ENCODE measurements at places on chromosomes 7 and 10.

DNA sequence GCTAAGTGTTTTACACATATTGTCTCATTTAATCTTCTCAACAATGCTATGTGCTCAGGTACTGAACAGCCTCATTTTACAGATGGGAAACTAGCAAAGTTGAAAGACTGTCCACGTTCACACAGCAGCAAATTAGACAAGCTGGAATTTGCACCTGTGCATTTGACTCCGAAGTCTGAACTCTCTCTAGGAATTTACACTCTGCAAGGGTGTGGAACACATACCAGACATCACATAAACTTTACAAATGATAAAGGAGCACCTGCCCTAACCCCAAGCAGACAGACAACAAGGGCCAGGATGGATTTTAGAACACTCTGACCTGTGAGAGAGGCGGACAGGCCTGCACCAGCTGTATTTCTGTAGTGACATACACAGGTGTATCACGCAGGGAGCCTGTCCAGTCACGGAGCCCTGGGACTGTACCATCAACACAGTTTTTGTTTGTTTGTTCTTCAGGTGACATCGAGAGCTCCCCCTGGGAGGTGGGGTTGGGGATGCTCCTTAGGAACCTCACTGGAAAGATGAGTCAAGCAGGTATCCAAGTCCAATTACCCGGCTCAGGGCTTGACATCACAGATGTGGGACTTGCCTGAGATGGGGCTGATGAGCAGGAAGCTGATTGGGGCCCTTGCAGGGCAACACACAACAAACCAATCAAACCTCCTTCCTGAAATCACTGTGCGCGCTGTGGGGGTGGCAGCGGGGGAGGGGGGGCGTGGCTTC is 31.0 kb downstream of the MKI67 start:
- DNase-seq, result no peak

GRCh38 chr7:112497481-112497880 is 16.7 kb downstream of the LSMEM1 start:
- DNase-seq, result no peak

DNA sequence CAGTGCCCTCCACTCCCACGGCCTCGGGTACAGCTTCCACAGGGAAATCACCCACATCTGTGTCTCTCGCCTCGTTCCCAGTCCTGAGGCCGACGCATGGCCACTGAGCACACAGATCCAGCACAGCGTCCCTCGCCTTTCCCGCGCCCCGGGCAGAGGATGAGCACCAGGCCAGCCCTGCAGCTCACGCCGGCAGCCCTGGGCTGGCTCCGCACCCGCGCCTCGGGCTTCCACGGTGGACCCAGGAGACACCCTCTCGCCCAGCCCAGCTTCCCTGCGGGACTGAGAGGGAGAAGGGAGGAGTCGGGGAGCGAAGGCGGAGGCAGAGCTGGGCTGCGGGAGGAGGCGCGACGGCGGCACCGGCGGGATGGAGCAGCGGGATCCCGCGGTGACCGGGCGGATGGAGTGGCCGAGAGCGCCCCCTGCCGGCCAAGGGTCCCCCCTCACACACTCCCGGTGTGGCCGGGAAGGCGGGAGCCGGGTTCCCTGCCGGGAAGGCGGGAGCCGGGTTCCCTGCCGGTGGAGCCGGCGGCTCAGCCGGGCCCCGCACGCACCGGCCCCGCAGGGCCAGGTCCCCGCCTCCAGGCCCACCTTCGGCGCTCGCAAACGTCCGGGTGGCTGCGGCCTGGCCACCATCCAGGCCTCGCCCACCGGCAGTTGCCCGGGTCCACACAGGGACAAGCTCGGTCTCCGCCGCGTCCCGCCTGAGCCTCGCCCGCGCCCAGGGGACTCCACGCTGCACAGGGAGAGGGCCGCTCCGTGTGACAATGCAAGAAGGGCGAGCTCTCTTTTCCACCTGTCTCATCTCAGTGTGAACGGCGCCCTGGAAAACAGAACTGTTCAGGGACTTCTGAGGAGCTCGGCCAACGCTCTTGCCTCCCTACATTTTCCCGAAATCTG is 110.3 kb upstream of the LANCL2 start:
- DNase-seq, result peak; percentile 67

GRCh38 chr7:157841773-157842370 is 505.1 kb downstream of the DNAJB6 start:
- no peak for DNase-seq

GRCh38 chr10:101219139-101219945 is 9.9 kb downstream of the LBX1 start:
- DNase-seq, result no peak

DNA sequence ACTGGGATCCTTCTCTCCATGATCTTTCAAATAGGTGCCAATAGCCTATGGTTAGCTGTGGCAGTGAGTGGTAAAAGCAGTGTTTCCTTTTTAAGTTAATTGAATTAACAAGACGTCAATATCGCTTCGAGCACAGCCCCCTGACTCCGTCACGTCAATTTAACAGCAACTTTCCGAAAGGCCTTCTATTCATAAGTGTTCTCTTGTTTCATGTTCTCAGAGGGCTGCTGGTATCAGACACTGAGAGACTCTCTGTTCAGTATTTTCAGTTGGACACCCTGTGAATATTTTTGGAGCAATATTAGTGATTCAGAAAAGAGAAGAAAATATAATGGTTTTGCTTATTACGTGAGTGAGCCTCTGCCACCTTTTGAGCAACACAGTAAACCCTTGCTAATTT is 174.2 kb upstream of the INSYN2A start:
- no peak for DNase-seq

- no peak for DNase-seq
These were observed 64.9 kb downstream of the SCRN1 start for GRCh38 chr7:29924684-29925083.

DNA sequence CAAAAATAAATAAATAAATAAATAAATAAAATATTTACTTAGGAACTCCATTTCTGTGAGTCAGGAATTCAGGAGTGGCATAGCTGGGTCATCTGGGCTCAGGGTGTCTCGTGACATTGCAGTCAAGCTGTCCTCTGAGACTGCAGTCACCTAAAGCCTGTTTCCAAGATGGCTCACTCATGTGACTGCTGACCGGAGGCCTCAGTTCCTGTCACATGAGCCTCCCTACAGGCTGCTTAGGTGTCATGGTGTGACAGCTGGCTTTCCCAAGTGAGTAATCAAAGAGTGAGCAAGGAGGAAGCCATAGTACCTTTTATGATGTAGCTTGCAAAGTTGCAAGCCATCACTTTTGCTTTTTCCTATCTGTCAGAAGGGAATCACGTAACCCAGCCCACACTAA is 128.6 kb upstream of the KCTD7 start:
- peak; percentile 20 for DNase-seq

DNA sequence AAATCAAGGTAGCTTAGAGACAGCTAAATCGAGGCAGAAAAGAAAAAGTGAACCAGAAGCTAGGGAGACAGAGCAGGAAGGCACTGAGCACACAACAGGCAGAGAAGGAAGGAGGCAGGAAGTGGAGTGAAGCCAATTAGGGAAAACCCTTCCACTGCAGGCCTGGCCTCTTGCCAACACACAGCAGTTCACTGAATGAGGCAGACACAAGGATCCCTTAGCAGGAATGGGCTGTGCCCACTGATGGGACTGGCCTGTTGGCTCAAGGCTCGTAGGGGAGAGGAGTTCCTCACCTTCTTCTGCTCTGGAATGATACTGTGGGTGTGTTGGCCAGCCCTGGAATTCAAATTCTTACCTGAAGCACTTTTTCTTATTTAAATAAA is 220.3 kb upstream of the STK17A start:
- peak; percentile 4 for DNase-seq

- DNase-seq, result no peak
These were observed 5.5 kb downstream of the CCDC186 start for GRCh38 chr10:114168450-114169009.

DNA sequence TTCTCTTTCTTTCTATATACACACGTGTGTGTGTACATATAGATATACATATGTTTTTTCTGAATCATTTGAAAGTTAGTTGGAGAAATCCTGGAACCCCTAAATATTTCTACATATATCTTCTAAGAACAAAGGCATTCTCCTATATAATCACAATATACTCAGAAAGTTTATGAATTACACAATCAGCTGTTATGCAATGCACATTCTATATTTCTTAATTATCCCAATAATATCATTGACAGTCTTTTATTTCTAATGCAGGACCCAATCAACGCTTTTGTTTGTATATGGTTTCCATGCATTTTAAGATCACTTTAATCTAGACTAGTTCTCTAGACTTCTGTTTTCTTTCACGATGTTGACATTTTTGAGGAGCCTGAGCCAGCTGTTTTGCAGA is 27.7 kb upstream of the ZNF746 start:
- DNase-seq, result no peak

GRCh38 chr10:22760025-22760424 is 45.6 kb upstream of the PIP4K2A start:
- DNase-seq, result no peak

DNA sequence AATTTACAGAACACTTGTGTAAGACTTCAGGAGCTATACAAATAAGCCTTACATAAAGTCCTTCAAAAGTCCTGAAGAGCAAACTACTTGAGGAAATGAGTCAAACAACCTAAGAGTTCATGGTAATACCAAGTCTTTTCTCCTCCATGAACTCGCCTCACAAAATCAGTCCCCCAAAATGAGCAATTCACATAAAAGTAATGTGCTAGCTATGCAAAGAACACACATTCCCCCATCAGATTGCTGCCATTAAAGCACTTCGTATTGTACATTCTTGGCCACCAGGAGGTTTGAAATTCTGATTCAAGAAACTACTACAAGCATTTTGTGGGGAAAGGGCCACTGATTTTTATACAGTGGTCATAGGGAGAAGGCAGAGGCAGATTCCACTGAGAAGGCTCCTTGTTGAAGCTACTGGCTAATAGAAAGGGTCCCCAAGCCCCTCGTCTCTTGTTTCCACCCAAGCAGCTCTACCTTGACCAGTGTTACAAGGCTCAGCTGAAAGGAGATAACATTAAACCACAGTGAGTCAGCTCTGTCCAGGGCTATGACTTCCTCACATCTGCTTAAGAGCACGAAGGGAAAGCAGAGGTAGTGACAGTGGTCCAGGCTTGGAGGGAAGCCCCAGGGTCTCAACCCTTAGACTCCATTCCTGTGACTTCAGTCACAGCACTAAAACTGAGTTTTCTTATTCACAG is 115.2 kb upstream of the CDK1 start:
- DNase-seq, result peak; percentile 63

DNA sequence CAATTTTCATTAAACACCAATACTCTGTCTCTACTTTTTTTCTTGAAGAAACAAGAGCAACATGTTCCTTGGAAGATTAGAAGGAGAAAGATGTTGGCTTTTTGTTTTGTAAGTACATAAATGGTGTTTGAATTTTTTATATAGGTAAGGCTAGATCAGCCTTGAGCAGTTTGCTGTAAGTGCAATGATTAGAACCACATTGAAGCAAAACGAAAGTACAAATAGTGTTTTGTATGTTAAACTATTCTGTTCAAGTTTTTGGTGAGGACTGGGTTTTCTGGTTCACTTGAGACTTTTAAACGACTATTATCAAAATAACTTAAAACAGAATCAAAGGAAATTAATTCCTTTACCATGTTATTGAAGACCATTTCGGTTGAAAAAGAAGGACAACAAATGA is 162.9 kb upstream of the NRP1 start:
- DNase-seq, result no peak

GRCh38 chr7:47441796-47442604 is 139.9 kb downstream of the TNS3 start:
- DNase-seq, result no peak

DNA sequence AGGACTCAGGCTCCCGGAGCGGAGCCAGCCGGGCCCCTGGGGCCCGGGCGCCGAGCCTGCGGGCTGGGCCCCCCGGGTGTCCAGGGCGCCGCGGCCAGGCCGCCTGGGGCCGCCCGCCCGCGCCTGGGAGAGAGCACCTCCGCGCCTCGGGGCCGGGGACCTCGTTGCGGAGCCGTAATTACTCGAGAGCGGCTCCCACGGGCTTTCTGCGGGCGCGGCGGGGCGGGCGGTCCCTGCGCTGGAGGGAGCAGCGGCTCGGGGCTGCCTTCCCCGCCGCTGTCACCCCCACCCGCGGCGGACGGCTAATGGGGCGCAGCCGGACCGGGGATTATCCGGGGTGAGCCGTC is 1.5 kb downstream of the GNB2 start:
- no peak for DNase-seq

DNA sequence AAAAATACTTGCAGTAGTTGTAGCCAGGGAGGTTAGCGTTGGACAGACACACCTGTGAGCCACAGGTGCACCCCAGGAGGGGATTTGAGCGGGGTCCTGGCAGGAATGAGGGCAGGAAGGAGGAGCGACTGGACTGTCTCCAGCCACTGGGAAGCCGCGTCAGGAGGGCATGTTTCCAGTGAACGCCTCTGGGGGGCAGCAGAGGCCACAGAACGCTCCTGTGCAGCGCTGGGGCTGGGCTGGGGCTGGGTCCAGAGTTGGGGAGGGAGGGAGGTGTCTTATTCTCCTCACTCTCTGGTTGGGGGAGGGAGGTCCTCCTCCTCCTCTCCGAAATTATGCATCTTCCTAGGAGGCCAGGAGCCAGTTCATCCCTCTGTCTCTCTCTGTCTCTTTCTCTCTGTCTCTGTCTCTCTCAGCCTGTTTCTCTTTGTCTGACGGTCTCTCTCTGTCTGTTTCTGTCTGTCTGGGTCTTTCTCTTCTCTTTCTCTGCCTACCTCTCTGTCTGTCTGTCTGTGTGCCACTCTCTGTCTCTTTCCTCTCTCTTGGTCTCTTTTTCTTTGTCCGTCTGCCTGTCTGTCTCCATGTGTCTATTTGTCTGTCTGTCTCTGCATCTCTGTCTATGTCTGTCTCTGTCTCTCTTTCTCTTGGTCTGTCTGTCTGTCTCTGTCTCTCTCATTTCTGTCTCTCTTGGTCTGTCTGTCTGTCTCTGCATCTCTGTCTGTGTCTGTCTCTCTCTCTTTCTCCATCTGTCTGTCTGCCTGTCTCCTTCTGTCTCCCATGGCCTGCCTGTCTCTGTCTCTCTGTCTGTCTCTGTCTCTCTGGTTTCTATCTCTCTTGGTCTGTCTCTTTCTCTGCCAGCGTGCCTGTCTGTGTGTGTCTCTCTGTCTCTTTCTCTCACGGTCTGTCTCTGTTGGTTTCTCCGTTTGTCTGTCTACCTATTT is 9.9 kb upstream of the PSMG3 start:
- peak; percentile 80 for DNase-seq

- peak; percentile 19 for DNase-seq
These were observed 322.0 kb downstream of the AGMO start for GRCh38 chr7:15239801-15240200.
